SK-N-SH treated with all-trans-retinoic acid at 6 μM for 48 hours (cell line): ENCODE measurements at places on chromosomes 11 and 22.

- no peak for ATAC-seq
Observed at GRCh38 chr11:124736736-124737135, 3.0 kb upstream of the NRGN start.

GRCh38 chr11:110100476-110101240 lies 7.5 kb downstream of the ZC3H12C start:
- no peak for ATAC-seq

DNA sequence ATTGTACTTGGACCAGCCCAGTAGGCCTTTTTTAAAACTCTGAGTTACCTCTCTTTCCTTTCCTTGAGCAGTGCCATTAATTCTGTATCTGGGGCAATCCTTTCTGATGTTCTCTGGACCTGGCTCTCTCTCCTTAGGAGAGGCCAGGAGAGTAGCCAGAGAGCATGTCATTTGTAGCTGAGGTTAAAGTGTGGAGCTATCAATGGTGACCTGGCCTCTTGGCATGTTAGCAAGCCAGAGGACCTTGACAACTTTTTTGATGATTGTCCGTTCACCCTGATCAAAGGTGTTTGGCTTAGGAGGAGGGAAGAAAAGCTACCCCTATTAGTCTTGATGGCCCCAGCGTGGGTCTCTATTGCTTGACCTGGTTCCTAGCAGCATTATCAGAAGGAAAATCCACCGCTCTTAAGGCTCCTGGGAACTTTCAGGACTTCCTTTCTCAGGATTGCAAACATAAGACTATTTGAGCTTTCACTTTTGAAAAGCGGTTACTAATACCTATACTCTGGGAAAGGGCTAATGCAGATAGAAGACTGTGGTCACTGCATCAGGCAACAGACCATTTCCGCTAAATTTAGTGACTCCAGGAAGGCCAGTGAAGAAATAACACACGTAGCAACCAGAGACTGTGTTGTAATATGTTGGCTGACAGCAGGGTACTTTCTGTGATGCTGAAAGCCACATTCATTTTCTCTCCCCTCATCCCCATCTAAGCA lies 18.2 kb downstream of the LIMK2 start:
- ATAC-seq: no peak

GRCh38 chr11:47375020-47375419 lies 3.3 kb downstream of the SPI1 start:
- ATAC-seq: no peak
